ENCODE measurements at places on chromosomes 5 and 9. TPM values are rescaled to one million over a fixed set of nuclear protein-coding genes. Genes with fewer than 3 reads are reported as not detected.

Gene WDR70
- 21.5 TPM for total RNA-seq

Gene CTXN3
- not detected for total RNA-seq

Gene FGFR4
- total RNA-seq: 1.4 TPM

Gene CERCAM
- 7.0 TPM for total RNA-seq

Gene RGP1
- total RNA-seq: 32.4 TPM

Gene MAP1B
- 67.1 TPM for total RNA-seq

Gene IL5
- total RNA-seq: not detected

Gene ORM2
- total RNA-seq: not detected

Gene MARCOL
- total RNA-seq: not detected

Gene ANKRD55
- total RNA-seq: not detected

Gene MEGF10
- total RNA-seq: 0.37 TPM

Gene ENTPD8
- total RNA-seq: not detected

Gene KIF4B
- total RNA-seq: 0.05 TPM

Gene HAVCR1
- total RNA-seq: 0.17 TPM
